ENCODE measurements at places on chromosomes 7 and 10.

DNA sequence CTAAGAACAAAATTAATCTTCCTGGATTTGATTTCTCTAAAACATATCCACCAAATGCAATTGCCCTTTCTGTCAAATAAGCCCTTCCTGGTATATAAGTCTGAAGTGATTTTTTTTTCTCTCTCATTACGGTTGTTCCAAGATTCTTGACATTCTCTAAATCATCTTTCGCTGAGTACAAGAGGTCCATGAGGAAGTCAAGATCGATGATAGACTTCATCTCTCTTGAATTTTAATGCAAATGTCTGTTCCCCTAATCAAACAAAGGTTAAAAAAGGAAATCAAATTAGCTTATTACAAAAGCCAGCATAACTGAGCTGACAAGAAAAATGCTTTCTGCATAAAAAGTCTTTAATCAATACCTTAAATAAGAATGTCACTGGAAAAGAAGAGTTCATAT, 77.4 kb upstream of the ITGB1 start:
- no peak for DNase-seq

GRCh38 chr7:116148626-116149025, 61.7 kb upstream of the TES start:
- no peak for DNase-seq

DNA sequence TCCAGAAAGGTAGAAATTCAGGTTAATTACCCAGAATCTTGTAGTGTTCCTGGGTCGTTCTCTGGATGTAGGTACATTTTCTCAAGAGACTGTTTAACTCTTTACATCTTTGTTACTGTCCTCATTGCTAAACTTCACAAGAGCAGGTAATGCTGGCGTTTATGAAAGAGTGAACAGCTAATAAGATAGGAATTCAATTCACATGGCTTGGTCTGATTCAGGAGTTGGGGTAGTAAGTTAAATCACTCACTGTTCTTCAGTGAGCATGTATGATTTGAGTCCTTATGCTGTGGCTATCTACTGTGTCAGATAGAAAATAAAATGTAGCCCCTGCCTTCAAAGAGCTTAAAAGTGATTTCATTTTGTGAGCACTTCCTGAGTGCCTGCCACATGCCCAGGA, 480.0 kb downstream of the LRMDA start:
- DNase-seq: no peak

GRCh38 chr10:70293169-70293843, 9.5 kb upstream of the NPFFR1 start:
- DNase-seq: no peak

- DNase-seq: no peak
Observed at GRCh38 chr7:13989949-13990305, 461 bp upstream of the ETV1 start.

- DNase-seq: no peak
Observed at GRCh38 chr10:66552331-66552730, 373.5 kb upstream of the LRRTM3 start.

GRCh38 chr7:157964521-157964920, 623.1 kb downstream of the PTPRN2 start:
- DNase-seq: no peak

DNA sequence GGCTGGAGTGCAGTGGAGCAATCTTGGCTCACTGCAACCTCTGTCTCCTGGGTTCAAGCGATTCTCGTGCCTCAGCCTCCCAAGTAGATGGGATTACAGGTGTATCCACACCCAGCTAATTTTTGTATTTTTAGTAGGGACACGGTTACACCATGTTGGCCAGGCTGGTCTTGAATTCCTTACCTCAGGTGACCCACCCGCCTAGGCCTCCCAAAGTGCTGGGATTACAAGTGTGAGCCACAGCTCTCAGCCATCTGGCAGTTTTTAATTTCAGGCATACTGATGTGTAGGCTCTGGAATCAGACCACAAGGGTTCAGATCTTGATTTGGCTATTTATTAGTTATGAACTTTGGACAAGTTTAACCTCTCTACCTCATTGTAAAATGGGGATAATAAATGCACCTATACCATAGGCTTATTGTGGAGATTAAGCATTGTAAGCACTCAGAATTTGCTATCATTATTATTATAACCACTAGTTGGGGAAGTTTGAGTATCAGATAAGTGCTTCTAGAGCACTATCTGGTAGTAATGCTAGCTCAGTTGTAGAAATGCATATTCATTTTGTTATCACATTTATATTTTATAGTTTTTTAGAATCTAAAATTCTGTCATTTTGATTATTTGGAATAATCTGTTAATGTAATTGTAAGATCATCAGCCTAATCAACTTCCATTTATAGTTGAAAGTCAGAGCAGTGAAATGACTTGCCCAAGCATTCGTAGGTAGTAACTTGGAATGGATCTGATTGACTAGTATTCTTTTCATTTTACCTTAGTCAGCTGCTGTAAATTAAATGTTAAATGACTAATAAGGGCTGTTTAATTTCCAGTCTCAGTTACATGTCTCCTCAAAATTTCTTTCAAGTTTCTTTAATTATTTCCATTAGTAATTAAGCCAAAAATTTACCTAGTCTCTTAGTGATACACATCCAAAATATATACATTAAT, 22.5 kb downstream of the KMT2E start:
- DNase-seq: no peak

DNA sequence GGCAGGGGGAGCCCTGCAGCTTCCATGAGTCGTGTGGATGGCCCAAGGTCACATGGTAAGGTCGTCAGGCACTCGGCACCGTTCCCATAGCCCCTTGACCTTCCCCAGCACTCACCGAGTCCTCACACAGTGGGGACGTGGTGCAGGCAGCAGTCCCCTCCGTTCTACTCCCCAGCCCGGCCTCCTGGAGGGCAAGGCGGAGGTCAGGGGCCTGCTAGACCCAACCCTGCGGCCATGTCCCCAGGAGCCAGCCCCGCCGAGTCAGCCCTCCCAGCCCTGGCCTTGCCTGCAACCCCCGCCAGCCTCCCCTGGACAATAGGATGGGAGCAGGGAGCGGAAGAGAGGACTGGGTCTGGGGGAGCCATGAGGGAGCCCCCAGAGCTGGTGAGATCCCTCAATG, 65.2 kb downstream of the ELFN1 start:
- DNase-seq: no peak

DNA sequence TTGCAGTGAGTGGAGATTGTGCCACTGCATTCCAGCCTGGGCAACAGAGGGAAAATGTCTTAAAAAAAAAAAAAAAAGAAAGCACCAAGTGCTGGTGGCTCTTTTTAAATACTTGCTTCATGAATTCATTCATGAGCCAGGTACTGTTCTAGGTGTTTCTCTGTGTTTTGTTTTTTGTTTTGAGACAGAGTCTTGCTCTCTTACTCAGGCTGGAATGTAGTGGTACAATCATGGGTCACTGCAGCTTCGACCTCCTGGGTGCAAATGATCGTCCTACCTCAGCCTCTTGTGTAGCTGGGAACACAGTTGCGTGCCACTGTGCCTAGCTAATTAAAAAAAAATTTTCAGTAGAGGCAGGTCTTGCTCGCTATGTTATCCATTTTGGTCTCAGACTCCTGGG, 5.3 kb downstream of the STOX1 start:
- DNase-seq: no peak

GRCh38 chr10:11893749-11894278, 70.7 kb downstream of the PROSER2 start:
- no peak for DNase-seq

DNA sequence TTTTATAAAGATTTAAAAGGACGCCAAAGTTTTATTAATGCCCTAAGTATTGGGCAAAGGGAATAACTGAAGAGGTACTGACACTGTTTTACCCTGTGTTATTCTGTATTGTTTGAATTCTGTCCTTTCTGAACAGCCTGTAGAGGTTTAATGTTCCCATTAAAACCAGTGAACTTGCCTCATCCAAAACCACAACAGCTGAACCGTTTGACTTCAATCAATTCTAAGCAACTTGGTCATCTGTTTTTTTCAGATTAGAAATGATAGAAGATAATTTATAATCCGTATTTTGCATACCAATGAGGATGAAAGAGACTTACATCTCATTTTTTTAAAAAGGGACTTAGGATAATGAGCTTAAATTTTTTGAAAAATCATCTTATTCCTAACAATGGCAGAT, 40.4 kb downstream of the HACD1 start:
- DNase-seq: no peak

DNA sequence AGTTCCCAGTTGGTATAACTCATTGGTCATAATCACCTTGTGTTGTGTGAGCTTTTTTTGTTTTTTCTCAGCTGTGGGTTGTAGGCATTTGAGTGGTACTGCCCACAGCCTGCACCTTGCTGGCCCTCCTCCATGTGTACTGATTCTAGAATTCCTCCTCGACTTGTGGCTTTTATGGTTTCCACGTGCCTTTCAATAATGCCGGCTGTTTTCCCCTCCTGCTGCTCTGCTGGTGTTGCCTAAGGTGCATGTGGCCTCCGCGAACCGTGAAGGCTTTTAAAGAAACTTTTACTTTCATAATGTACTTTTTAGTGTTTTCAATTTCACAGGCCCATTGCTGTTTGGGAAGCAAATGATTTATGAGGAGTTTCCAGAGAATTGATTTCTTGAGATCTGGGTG, 518.0 kb downstream of the REEP3 start:
- no peak for DNase-seq

- DNase-seq: no peak
Observed at GRCh38 chr7:11642276-11642675, 189.7 kb downstream of the THSD7A start.

GRCh38 chr10:102408728-102409603, 9.6 kb downstream of the PSD start:
- DNase-seq: peak; percentile 87

DNA sequence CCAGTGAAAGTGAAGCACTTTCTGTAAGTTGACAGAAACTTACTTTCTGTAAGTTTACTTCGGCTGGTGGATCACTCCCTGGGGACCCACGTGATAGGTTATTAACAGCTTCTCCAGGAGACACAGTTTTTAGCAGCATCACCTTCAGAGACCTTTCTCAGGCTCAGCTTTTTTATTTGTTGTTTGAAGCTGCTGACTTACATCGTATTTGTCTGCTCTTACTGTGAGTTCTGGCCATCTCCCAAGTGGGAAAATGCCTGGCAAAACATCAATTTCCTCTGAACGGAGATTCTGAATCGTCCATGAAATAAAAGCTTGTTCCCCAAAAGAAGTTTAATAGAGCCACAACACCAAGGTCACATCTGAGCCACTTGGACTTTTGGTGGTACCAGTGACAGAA, 178.7 kb upstream of the PODXL start:
- DNase-seq: no peak

- DNase-seq: no peak
Observed at GRCh38 chr7:14900051-14900450, 2.5 kb downstream of the DGKB start.

DNA sequence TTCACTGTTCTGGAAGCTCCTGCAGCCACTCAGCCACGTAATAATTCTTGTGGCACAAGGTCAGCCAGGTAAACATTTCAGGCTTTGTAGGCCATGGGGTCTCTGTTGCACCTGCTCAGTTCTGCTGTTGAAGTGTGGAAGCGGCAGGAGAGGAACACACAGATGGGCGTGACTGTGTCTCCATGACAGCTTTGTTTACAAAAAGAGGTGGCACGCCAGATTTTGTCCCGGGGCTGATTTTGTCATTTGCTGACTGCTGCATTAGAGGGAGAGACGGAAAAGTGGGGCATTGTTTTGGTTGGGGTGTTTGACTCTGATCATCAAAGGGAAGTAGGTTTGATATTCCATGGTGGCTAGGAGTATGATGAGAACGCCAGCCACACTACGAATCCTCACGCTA, 103.1 kb downstream of the PRKAG2 start:
- DNase-seq: no peak

Measured in adipocyte (in vitro differentiated cells).